ENCODE measurements at places on chromosomes 2 and 18.

GRCh38 chr2:133362061-133362476 is 206.2 kb downstream of the NCKAP5 start:
- DNase-seq = no peak

DNA sequence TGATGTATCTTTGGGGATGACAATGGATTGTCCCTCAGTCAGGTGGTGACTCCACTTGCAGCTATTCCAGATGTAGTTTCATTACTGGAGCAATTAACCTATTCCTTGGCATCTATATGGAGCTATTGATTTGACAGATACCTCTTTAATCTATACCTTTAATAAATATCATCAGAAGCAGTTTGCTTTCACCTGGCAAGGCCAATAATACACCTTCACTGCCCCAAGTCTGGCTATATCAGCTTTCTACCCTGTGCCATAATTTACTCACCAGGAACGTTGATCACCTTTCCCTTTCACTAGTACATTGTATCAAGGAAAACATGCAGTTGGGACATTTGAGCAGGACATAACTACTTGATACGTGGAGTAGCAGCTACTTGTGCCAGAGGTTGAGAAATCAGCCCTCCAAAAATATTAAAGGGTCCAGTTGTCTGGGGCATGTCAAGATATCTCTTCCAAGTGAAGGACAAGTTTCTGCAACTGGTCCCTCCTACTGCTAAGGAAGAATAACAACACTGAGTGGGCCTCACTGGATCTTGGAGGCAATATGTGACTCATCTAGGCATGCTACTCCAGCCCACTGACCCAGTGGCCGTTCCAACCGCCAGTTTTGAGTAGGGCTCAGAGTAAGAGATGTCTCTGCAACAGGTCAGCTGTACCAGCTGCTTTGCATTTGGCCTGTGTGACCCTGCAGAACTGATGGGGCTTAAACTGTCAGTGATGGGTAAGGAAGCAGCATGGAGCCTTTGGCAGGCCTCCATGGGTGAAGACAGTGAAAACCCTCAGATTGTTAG is 67.0 kb downstream of the PSMG2 start:
- no peak for DNase-seq

GRCh38 chr2:173254659-173255058 is 100.0 kb upstream of the CDCA7 start:
- no peak for DNase-seq

DNA sequence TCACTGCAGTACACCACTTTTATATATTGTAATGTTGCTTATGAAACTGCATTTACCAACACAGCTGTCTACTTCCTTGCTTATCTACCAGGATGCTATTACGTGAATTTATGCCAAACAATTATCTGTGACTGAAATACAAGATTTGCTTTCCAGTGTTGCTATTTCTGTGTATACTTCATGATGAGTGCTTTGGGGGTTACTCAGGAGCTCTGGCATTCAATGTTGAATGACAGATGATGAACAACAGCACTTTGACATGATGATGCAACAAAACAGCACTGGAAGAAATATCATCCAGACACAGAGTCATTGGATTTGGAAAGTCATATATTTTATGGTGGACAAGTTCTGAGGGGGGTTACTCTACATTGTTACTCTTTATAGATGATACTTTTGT is 125.8 kb downstream of the NETO1 start:
- no peak for DNase-seq

- no peak for DNase-seq
Measured at GRCh38 chr2:17792515-17792914, 23.7 kb upstream of the MSGN1 start.

DNA sequence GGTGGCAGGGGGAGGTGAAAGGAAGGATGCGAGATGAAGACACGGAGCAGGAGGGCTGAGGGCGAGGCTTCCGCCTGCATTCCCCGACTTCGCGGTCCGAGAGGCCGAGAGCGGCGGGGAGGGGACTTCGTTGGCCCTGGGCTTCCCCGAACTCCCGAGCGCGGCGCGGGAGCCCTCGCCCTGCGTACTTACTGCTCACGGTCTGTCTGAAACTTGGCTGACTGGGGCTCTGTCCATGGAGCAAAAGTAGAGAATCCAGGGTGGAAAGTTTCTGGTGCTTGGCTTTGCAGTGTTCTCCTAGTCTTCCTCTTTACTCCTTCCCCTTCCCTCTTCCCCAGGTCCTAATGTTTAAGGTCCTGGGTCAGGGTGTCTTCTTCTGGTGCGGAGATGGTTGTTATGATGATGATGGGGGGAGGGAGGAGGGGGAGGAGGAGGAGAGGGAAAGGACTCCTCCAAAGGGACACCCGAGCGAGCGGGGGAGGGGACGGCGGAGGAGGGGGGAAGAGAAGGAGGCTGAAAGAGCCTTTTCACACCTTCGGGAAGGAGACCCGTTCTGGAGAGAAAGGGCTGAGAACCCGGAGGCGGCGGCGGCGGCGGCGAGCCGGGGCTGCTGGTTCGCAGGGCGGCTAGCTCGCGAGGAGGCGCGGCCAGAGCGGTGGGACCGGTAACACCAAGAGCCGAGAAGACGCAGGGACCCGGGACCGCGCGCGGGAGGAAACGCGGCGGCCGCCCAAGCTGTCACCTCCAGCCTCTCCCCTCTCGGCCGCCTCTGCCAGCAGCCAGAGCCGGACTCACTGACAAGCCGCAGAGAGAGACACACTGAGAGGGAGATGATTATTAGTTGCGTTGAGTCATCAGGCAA is at the start of gene SATB2:
Gene SATB2 (minus strand): TSS at position 793 of the 862 bp plus-strand sequence. CDS start 1,902 bp downstream, outside the sequence.
- no peak for DNase-seq

GRCh38 chr2:207121784-207122183 is 44.0 kb downstream of the KLF7 start:
- no peak for DNase-seq

DNA sequence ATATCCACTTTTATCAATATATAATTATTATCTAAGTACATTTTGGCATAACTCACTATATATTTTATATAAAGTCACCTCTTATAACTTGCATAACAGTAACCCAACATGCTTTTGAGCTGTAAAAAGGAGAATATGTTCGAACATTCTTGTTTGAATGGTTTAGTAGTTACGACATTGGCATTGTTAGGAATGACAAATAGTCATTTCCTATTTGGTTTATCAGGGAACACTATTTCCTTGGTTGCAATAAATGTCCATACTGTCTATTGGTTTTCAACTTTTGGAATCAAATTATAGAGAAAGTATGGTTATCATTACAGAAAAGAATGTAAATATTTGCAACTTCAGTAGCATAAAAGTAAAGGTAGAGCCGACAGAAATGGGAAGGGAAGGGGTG is 124.1 kb downstream of the PARD3B start:
- DNase-seq = no peak

DNA sequence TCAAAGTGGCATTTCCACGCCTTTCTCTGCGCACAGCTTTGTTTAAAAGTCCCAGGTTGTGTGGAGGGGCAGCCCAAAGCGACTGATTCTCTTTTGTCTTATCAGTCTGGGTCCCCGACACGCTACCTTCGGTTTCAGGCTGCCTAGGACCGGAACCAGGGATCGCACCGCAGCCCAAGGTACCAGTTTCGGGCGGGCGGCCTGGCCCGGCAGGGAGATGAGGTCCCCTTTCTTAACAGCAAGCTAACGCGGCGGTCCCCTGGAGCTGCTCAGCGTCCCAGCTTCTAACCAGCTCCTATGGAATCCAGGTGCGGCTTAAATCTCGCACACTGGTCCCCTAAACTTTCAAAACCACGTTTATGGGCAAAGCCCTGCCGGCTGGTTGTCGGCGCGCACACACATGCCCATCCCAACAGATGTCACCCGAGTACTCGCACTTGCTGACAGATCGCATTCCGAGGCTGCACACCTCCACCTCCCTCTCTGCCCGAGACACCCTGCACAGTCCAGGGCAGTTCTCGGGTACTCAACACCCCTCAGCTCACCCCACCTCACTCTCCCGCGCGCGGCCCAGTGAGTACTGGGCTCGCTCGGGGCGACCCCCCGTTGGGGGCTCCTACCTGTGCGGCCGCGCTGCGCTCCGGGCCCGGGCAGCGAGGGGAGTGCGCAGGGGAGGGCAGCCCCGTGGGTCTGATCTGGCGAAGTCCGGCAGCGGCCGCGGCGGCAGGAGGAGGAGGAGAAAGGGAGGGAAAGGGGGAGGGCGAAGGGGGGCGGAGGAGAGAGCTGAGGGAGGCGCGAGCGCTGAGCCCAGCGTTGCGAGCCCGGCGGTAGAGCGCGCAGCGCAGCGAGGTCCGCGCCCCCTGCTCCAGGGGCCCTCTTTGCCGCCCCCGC is at the start of gene EFEMP1:
Gene EFEMP1 (minus strand): TSS at position 692 of the 891 bp plus-strand sequence. CDS start 1,342 bp downstream, outside the sequence.
- no peak for DNase-seq

GRCh38 chr2:88066543-88066942 is 1.1 kb upstream of the SMYD1 start:
- no peak for DNase-seq

GRCh38 chr2:204730603-204731002 is 185.3 kb downstream of the PARD3B start:
- DNase-seq = no peak

GRCh38 chr2:231336236-231336635 is 59.3 kb upstream of the B3GNT7 start:
- DNase-seq = no peak

DNA sequence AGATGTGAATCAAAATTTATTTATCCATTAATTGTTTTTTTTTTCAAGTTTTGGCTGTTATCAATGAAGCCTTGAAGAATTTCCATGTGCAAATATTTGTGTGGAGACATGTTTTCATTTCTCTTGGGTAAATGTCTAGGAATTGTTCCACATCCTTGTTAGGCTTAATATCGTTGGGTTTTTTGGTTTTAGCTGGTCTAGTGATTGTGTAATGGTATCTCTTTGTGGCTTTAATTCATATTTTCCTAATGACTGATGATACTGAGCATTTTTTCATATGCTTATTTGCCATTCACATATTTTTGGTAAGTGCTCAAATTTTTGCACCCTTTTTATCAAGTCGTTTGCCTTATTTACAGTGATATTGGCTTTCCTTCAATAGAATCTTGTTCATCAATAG is 250.3 kb upstream of the EPHA4 start:
- no peak for DNase-seq

DNA sequence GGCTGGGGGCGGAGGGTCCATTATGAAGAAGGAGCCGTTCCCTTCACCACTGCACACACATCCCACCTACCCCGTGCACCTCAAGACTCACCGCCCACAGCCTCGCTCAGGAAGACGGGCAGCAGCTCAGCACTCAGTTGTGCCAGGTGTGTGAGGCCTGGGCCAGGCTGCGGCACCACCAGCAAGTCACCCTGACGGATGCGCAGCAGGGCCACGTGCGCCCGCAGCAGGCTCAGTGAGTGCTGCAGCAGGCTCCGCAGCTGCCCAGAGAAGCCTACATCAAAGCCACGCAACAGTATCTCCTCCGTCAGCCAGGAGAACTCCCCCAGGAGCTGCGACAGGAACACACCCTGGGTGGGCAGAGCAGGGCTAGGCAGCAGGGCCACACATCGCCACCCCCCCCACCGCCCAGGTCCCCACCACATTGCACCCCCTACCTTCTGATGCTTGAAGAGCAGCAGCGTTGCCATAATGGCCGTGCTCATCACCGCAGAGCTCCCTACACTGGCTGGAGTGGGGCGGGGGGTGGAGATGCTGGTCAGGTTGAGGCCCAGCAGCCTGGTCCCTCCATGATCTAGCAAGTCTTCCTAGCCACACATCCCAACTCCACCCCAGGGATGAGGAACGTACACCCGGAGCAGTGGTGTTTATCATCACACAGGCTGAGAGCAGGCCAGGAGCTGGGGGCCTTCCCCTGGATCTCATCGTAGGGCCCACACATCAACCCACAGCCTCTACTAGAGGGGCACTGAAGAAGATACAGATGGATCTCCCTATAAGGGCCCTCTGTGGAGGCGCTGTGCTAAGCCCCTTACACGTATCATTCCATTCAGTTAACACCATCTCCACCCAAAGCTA is 10.2 kb downstream of the GPAT2 start:
- DNase-seq = no peak
